ENCODE measurements at places on chromosomes 2 and 18.

DNA sequence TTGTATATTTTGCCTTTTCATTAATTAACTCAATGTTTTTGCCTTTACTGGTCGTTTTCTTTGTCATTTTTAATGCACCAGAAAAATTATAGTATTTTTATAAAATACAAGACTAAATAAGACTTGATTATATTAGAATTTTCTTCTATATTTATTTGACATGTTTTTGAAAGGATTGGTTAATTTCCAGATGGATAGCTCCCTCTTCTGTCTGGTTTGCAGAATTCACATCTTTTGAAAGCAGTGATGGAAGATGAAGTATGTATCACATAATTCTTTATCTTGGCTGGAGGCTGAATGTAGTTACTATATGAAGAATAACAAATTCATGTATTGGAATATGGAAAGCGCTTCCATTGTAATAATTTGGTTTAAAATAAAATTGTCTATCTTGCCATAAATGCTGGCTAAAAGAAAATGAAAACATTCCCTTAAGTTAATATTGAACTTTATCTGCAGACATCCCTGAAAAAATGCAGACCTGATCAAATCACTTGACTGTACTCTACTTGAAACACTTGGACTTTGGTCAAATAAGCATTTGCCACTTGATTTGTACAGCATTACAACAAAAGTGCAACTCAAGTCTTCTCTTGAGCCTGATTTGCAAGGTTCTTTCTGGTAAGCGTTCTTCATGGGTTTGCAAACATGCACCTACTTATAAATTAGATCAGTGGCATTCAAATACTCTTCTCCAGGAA lies 86.3 kb upstream of the EFEMP1 start:
- DNase-seq = no peak

DNA sequence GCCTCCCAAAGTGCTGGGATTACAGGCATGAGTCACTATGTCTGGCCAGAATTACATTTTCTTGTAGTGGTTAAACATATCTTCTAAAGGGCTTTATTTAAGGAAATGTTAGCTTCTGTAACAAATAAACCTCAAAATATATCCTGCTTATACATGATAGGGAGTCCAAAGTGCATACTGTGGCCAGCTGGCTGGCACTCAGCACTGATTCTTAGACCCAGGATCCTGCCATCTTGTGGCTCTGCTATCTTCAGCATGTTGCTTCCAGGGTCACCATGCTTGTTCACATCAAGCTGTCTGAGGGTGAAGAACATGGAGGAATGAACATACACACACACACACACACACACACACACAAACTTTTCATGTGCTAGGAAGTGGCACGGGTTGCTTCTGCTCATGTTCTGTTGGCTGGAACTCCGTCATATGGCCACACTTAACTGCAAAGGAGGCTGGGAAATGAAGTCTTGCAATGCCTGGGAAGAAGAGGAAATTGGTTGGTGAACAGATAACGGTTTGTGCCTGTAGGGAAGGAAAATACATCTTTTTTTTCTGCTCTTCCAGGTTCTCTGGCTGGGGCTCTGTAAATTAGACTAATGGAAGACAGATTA lies 40.0 kb downstream of the NPPC start:
- DNase-seq = no peak

- DNase-seq = no peak
Observed at GRCh38 chr2:210268281-210268680, 43.0 kb upstream of the ACADL start.

DNA sequence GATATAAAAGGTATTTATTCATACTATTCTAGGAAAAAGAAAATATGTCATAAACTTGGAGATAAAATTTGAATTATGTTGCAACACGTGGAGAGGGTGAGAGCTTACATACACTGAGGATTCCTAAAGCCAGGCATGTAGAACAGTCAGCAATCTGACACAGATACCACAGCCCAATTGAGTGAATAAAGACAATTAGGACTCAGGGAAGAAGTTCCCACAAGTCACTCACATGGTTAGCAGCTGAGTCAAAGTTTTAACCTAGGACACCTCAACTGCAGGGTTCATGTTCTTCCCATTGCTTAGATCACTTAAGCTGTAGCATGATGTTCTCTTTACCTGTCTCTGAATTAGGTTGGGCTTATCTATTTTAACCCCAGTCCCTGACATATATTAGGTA lies 189.5 kb downstream of the CMPK2 start:
- DNase-seq = no peak

DNA sequence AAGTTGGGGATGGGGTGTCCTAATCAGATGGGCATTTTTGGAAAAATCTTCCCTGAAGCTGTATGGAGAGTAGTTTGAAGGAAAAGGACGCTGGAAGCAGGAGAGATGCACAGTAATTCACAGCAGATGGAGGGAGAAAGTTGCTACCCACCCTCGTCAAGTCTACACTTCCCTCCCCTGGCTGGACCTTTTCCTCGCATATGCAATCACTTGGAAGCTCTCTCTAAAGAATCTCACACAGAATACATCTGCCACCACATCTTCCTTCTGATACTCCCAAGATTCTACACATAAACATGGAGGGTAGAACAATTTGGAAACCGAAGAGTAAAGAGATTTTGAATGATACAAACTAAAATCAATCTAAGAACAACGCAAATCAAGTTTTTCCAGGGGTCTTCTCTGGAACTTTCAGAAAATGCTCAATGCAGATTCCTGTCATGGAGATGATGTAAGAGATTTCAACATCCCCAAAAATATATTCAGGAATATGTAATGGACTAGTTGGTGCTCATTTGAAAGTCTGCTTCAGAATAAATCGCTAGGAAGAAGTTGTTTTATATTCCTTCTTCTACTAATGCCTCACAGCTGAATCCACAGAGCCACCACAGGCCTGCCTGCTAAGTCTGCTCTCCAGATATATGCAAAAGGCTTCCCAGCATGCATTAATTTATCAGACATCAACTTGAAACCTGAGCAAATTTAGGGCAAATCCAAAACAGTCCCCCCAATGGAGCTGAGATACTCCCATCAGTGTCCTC lies 291.5 kb downstream of the LRATD1 start:
- DNase-seq = no peak

- DNase-seq = no peak
Observed at GRCh38 chr2:218882461-218882816, 1.8 kb downstream of the WNT10A start.

DNA sequence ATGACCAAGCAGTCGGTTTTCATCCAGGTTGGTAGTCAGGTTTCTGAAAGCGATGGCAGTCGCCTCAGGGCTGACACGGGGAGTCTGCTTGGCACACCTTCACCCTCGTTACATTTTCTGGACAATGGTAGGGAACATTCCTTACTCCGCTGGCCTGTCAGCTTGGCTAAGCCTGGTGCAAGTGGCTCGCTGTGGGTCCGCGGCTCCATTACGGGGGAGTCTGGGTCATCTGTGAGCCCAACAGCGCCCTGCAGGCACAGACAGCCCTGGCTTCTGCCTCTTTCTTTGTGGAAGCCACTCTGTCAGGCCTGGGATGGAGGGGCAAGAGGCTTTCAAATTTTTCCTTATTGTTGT lies 95.6 kb downstream of the HDAC4 start:
- DNase-seq = no peak

- no peak for DNase-seq
Observed at GRCh38 chr2:164890544-164890943, 48.9 kb upstream of the COBLL1 start.

- no peak for DNase-seq
Observed at GRCh38 chr2:203722411-203722810, 16.0 kb downstream of the CD28 start.

- no peak for DNase-seq
Observed at GRCh38 chr2:197620133-197620532, 55.3 kb downstream of the RFTN2 start.

GRCh38 chr2:109351164-109351756 lies 222.3 kb downstream of the SH3RF3 start:
- no peak for DNase-seq

GRCh38 chr18:43620936-43621335 lies 343.6 kb upstream of the SYT4 start:
- DNase-seq = no peak

GRCh38 chr2:160566717-160567116 lies 73.1 kb upstream of the RBMS1 start:
- no peak for DNase-seq

DNA sequence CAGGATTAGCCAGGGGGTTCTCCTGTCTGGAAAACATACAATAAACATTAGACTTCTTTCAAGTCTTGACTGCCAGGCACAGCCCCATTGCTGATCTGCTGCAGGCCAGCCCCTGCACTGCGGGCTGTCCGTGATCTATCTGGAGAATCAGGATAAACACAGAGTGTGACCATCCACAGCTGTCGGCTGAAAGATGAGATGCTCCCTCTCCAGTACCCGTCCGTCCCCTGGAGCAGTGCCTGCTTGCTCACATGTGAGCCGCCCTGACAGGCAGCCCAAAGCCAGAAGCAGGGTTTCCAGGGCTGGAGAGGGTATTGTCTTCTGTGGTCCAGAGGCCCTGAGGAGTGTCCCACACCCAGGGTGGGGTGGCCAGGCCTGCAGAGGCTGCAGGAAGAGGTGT lies 46.1 kb upstream of the FOSL2 start:
- DNase-seq = no peak

- no peak for DNase-seq
Observed at GRCh38 chr2:67522148-67522547, 125.0 kb downstream of the ETAA1 start.

DNA sequence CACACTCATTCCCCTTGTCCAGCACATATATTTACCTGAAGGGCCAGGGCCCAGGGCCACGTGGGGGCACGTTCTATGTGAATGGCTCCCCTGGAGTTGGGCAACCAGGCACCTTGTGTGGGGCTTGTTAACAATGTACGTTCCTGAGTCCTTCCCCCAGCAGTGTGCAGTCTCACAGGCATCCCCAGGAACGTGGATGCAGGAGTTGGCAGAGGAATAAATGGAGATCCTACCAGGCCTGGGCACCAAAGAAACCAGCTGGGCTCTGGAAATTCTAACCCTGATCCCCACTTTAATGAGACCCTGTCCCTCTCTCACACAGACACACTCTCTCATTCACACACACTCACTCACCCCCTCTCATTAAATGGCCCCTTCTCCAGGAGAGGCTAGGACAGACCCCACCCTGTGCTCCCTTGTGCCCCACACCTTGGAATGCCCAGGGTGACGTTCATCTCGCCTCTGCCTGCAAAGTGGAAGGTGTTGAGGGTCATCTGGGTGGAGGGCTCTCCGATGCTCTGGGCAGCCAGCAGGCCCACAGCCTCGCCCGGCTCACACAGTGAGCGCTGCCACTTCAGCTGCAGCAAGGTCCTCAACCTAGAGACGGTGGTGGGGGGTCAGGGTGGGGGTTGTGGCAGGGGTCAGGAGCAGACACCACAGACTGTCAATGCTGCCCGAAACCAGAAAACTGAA lies 65.6 kb downstream of the POLR1A start:
- DNase-seq = no peak

DNA sequence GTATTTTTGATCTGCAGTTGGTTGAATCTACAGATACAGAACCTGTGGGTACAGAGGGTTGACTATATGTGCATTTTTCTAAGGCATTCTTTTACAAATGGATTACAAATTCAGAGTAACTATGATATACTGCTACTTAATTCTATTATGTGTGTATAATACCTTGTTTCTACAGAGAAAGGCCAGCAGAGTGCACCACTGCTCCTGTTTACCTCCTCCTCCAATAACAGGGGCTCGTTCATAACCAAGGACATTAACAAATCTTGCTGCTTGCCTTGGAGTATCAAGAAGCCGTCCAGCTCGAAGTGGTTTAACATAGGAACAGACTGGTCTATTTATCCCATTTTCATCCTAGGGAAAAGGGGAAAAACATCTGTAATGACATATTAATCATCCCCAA lies 16.4 kb downstream of the CEP76 start:
- no peak for DNase-seq

DNA sequence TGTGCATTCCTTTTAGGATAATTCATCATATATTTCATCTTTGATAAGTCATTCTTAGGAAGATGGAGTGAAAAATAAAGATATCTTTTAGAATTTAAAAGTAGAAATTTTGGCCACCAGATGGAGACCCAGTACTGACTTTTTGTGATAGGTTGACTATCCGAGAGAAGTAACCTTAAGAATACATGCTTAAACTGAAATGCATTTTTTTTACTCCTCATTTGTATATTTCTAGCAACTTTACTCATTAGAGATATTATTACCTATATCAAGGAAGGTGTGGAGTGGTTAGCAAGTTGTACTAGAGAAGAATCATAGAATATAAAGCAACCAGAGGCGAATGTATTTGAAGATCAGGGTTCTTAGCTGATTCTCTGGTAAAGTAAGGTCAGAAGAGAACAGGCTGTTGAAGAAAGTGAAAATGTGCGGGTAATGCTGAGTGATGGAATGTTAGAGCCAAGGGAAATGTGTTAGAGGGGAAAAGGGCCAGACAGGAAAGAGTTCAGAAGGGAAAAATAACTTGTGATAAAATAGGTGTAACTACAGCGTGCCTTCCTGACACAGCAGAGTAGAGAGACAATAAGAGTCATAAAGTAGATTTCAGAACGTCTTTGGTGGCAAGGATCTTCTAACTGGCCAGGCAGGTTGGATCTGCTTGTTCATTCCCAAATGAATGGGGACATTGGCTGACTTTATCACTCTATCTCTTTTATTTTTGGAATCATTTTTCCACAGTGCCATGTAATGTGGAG lies 52.3 kb downstream of the TDRD15 start:
- no peak for DNase-seq

- DNase-seq = no peak
Observed at GRCh38 chr2:140851258-140851981, 1279.4 kb downstream of the LRP1B start.

GRCh38 chr2:120405759-120406099 lies 59.8 kb downstream of the INHBB start:
- no peak for DNase-seq

- DNase-seq = no peak
Observed at GRCh38 chr2:200077210-200077650, 121.8 kb downstream of the MAIP1 start.

- DNase-seq = no peak
Observed at GRCh38 chr18:1573732-1574131, 669.1 kb downstream of the ADCYAP1 start.

DNA sequence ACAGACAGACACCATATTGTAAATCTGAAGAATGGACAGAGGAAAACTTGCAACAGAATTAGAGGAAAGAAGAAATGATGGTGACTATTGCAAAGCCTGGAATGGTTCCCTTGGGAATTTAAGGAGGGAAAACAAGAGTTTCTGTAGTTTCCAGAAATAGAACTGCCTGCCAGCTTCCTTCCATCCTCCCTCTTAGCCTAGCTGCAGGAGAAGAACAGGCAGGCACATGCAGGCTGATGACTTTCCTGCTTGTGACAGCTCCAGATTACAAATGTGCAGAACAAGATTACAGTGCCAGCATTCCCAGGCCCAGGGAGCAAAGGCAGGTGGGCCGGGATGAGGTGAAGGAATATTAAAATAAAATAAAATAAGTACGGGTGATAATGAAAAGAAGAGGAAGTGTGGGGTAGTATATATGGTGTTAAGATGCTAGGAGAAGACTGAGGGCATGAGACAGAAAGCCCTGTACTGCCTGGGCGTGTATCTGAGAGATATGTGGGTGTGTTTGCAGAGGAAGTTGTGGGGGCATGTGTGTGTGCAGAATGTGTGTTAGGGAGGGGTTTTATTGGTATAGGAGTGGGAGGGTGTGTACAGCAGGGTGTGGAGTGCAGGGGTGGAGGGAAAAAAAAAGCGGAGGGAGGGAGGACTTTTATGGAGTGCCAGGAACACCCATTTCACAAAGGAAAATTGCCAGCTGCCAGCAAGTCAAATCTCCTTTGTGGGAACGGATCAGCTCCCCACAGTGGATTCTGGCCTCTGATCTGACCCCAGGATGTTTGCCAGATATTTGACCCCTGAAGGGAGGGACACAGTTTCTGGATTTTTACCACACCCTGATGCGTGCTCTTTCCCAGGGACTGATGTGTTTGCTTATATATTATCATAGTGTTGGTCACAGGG lies 43.9 kb upstream of the NEMP2 start:
- no peak for DNase-seq
